T-helper 2 cell treated with Interferon-gamma antibody and Interleukin-4, amounts not matched to agents 5 μg/mL and 100 μg/mL, for 36 hours (primary cell): ENCODE measurements at places on chromosomes 5 and 9.

DNA sequence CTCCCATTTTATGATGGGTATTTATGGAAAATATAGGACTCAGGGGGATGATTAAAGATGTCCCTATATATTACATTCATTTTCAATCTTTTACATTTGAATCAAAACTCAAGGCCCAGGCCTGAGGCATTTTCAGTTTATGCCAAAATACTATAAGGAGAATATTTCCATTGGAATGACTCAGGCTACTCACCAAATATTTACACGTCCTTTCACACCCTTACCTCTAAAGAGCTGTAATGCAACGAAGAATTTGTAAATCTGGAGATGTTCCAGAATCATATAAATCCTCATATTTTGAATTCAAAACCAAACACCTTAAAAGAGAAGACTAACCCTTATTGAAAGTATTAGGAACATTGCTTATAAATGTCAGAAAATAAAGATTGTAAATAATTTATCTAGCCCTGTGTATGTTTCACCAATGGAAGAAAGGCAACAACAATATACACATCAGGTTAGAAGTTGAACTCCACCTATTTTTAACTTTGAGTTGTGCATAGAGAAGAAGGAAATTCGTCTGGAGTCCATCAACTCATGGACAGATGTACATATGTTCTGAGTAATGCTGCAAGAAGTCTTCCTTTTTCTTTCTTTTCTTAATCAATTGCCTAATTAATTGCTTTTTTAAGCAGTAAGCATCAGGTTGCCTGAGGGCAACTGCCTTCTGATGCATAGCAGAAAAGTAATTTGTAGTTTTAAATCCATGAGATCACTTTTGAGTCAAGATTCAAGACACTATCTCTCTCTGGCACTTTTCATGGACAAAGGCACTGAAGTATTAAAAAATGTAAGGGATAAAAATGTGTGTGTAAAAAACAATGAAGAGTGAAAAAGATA lies 579.3 kb upstream of the RGMB start:
- H3K27me3 ChIP-seq, result no peaks in the 10 kb centered on the region
- H3K36me3 ChIP-seq, result no peaks in the 10 kb centered on the region
- DNase-seq, result no peak
- H3K4me3 ChIP-seq, result no peak overlapping the region
- H3K27ac ChIP-seq, result no peak overlapping the region

GRCh38 chr5:21397693-21398092 lies 1409.7 kb upstream of the CDH18 start:
- no peaks in the 10 kb centered on the region for H3K4me1 ChIP-seq
- H3K27me3 ChIP-seq, result no peaks in the 10 kb centered on the region
- no peak overlapping the region for H3K4me3 ChIP-seq
- no peak for DNase-seq
- no peak overlapping the region for H3K27ac ChIP-seq

DNA sequence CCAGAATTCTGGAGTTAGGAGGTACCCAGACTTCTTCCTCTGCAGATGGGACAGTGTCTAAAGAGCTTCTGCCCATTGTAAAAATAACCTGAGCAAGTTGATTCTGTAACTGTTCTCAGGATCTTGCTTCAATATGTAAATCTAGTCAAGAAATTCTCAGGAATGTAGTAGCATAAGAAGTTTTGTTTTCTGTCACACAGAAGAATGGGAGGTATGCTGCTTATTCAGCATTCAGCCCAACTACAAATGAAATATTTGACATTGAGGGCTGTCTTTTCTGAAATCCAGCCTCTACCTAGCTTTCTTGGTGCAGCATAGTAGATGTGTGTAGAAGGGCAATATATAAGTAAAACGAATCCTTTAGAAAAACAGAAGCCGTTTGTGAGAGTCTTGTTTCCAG lies 13.8 kb downstream of the MACIR start:
- no peaks in the 10 kb centered on the region for H3K27me3 ChIP-seq
- H3K4me3 ChIP-seq, result no peak overlapping the region
- no peak for DNase-seq
- peaks cover 20% of the 10 kb centered on the region for H3K4me1 ChIP-seq
- no peak overlapping the region for H3K27ac ChIP-seq

DNA sequence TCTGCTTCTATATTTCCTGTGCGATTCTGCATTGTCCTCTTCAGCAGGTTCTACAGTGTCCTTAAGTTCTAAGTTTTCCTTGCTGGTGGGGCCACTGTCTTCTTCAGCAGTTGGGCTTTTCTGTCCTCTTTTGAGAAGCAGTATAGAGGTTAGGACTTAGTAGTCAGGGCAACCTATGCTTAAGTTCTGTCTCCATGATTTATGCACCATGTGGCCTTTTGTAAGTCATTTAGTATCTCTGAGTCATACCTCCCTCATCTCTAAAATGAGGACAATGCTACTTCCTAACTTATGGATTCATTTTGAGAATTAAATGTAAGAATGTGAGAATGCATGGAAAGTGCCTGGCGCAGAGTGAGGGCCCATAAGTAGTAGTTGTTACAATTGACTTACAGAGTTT lies 46.8 kb downstream of the GRIN3A start:
- H3K27ac ChIP-seq, result no peak overlapping the region
- H3K4me1 ChIP-seq, result no peaks in the 10 kb centered on the region

DNA sequence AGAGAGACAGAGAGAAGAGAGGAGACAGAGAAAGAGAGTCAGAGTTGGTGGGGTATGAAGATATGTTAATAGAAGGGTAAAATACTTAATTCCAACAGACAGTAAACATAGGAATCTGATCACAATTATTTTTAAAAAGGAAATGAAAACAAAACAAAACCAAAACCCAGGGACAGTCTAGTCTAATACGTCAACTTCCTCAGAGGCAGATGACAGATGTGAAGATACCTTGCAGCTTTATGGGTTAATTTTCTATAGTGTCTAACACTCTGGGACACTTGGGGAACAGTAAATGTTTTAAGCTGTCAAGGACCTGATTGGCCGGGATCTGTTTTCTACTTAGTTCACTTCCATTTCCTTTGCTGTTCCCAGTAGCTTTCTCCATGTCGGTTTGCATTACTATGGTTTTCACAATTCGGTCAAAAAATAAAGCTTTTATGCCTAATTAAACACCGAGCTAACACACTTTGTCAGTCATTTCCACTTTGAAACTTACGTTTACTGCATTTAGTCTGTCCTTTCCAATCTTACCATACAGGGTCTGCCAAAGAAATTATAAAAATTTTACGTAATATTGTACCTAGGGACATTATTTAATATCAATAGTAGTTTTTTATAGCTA lies 216.5 kb downstream of the MCTP1 start:
- H3K4me3 ChIP-seq, result no peak overlapping the region
- H3K27ac ChIP-seq, result no peak overlapping the region
- peaks cover 5% of the 10 kb centered on the region for H3K27me3 ChIP-seq
- DNase-seq, result no peak
- H3K36me3 ChIP-seq, result no peaks in the 10 kb centered on the region

GRCh38 chr9:83620841-83621636 lies 1.9 kb upstream of the IDNK start:
- peaks cover 5% of the 10 kb centered on the region for H3K27me3 ChIP-seq
- H3K4me3 ChIP-seq, result peak overlapping the region; percentile 22
- H3K36me3 ChIP-seq, result peaks cover 3% of the 10 kb centered on the region

DNA sequence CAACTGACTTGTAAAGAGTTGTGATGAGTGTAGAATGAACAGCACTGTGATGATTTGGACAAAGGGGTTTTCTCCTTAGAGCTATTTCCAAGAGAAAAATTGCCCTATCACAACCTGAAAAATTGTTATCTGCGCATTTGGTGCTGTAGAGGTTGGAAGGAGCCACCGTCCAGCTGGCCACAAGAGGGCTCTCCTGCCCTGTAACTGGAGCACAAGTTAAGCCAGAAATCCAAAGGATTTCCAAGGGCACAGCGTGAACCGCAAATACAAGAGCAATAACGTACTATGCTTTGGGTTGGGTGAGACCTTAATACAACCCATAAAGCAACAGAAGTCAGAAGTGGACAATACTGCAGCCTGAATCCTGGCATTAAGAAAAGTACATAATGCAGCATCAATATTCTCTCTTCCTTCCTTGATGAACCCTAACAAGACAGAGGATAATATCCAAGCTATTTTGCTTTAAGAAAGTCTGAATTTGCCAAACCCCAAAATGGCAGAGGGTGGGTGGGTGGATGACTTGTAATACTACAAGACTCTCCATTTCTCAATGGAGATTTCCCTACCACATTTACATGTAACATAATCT lies 56.8 kb upstream of the SMIM32 start:
- no peak for DNase-seq
- no peak overlapping the region for H3K27ac ChIP-seq
- H3K4me1 ChIP-seq, result no peaks in the 10 kb centered on the region
- H3K4me3 ChIP-seq, result no peak overlapping the region
- H3K36me3 ChIP-seq, result no peaks in the 10 kb centered on the region

DNA sequence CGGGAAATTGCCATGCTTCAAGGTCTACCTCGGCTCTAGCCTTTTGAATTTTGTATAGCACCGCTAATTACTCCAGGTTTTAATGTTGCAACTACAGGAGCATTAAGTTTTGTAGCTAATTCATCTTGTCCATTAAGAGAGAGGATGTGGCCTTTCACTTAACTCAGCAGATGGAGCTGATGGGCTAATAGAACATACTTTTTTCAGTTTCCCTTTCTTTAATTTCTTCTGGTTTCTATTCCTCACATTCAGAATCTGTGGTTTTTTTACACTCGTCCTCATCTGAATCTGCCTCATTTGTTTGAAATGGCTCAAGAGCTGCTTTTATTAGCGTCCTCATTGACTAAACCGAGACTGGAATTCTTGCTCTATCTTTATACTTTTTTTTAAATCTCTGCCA lies 2085.7 kb upstream of the C9orf72 start:
- no peak for DNase-seq
- no peaks in the 10 kb centered on the region for H3K27me3 ChIP-seq
- H3K4me3 ChIP-seq, result no peak overlapping the region
- no peak overlapping the region for H3K27ac ChIP-seq
